ENCODE measurements at places on chromosomes 4 and X. TPM values are rescaled to one million over a fixed set of nuclear protein-coding genes. Genes with fewer than 3 reads are reported as not detected.

GRCh38 chr4:81380437-81380836, 91.3 kb downstream of the RASGEF1B start:
- DNase-seq: no peak

- no peak for DNase-seq
Observed at GRCh38 chr4:8772499-8773123, 99.0 kb downstream of the HMX1 start.

- no peak for DNase-seq
Observed at GRCh38 chr4:139633195-139633594, 32.4 kb upstream of the MGST2 start.

DNA sequence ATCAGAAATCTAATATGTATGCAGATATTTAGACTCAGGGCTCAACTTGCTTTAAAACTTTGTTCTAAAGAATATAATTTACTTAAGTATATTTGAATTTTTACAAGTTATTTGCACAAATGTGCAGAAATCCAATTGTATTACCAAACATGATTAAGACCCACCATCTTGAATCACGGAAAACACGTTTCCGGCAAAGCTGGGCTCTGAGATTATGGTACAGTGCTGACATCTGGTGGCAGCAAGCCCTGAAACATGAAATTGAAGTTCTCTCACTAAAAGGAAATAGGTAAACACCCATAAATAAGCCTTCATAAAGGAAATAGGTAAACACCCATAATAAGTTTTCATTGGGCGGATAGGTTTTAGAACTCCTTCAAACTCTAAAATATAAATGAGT, 98.3 kb upstream of the MAOA start:
- DNase-seq: peak; percentile 66

DNA sequence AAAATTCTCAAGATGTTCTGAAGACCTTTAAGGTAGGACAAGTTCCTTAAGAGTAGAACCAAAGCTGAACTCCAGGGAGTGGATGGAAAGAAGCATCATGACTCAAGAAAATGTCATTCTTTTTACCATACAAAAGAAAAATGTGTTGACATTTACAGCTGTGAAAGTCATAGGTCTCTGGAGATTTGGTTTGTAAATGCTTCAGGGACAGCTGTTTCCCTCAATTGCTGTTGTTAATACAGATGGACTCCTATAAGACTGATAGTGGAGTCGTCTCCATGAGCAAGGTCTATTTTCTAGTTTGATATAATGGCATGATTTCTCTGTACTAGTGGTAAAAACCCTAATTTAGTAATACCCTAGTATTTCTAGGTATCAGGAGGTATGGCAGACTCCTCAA, 101.7 kb downstream of the PHOX2B start:
- no peak for DNase-seq

- no peak for DNase-seq
Observed at GRCh38 chr4:147044241-147044640, 98.6 kb upstream of the TTC29 start.

- no peak for DNase-seq
Observed at GRCh38 chr4:184583738-184584502, 65.3 kb downstream of the CASP3 start.

DNA sequence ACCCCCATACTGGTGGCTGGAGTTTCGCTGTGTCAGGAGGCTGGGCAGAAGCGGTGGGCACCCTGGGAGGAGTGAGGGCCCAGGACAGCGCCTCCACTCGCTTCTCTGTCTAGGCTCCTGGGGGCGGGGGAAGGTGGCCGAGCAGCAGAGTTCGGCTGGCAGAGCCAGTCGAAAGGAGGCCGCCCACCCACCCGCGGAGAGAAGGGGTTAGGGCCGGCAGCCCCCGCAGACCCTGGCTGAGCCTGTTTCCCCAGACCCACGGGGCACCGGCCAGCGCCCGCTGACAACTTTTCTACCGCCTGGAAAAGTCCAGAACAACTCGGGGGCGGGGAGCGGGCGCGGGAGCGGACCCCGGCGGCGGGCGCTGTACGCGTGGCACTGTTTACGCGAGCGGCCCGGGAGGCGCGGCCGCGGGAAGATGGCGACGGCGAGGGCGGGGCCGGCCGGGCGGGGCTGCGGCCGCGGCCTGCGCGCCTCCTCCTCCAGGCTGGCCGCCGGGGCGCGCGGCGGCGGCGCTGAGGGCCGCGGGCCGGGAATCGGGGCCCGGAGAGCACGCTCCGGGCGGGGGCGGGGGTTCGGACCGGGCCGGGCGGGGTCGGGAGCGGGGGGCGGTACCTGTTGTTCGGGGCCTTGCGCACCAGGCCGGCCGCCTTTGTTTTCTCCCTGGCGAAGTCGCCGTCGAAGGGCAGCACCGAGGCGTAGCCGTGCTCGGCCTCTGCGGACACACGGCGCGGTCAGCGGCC, 628 bp downstream of the MXD4 start:
- DNase-seq: peak; percentile 30

DNA sequence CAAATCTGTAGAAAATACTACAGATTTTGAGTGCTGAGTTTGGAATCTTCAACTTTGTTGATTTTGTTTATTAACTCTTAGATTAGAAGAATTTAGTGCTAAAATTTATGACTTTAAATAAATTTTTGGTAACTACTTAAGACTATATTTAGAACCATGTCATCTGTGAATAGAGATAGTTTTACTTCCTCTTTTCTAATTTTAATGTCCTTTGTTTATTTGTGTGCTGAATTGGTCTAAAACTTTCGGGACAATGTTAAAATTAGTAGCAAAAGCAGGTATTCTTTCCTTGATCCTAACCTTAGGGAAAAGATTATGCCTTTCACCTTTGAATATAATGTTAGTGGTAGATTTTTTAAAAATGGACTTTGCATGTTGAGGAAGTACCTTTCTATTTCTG, 119.7 kb upstream of the CXorf51A start:
- no peak for DNase-seq

- no peak for DNase-seq
Observed at GRCh38 chr4:75327804-75328512, 186.2 kb downstream of the RCHY1 start.

GRCh38 chr4:120749445-120750151, 172.9 kb downstream of the PRDM5 start:
- DNase-seq: no peak

- peak; percentile 82 for DNase-seq
Observed at GRCh38 chr4:46844325-46844917, 64.6 kb downstream of the COX7B2 start.

- DNase-seq: no peak
Observed at GRCh38 chrX:3788494-3789233, 75.2 kb upstream of the PRKX start.

GRCh38 chr4:11471046-11471441, 42.4 kb upstream of the HS3ST1 start:
- no peak for DNase-seq

DNA sequence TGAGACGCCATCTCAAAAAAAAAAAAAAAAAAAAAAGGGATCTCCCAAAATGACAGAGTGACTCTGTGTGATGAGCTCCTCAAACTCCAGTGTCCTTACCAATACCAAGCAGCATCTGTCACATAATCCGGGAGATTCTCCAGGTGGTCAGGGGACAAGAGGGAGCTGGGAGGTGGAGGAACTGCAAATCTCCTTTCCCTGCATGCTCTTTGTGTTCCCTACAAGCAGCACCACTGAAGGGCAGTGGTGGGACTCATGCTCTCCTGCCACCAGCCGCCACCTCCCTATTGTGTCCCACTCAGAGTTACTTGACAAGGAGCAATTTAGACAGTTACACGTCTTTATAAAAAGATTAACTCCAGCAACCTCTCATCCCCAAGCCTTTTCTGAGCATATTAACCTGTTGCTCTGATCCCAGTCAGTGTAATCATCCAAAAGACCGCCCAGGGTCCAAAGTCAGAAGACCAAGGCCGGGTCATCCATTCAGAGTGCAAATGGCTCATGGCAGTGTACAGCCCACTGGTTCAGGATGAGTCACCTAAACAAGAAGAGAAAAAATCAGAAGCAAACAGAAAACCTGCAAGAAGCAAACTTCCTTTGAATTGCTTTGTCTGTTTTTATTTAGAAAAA, 23.6 kb downstream of the MGST2 start:
- DNase-seq: no peak

DNA sequence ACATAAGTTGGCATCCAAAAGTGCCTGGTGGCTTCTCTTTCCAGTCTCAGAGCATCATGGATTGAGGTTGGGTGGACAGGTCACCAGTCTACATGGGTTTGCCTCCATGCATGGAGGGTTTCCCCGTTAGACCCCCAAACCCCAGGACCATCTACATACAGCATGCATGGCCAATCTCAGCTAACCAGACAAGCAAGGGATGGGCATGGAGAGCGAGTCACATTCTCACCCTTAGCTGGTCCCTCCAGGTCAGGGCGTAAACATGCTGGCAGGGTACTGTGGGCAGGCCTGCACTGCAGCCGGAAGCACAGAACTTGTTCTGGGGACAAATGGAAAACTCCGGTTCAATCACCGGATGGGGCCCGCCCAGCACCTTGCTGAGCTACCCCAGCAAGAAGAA, 37.3 kb downstream of the HCCS start:
- DNase-seq: no peak

GRCh38 chr4:1202526-1203011, 30.2 kb upstream of the SPON2 start:
- peak; percentile 5 for DNase-seq

DNA sequence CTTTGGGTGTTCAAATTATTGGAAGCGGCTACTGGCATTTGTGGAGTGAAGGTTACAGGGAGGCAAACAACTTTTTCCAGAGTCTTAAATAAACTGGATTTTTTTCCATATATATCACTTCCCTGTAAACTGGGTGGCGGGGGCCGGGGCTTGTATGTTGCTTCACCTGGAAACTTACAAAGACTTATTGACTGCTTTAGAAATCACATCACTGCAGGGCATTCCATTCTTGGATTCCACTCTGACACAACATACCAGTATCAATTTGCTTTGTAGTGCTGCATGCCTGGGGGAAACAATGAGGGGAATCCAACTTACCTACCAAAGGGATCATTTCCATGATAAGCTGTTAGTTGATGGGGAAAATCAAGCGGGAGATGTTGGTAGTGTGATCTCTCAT, 21.7 kb upstream of the FAM156A start:
- no peak for DNase-seq

DNA sequence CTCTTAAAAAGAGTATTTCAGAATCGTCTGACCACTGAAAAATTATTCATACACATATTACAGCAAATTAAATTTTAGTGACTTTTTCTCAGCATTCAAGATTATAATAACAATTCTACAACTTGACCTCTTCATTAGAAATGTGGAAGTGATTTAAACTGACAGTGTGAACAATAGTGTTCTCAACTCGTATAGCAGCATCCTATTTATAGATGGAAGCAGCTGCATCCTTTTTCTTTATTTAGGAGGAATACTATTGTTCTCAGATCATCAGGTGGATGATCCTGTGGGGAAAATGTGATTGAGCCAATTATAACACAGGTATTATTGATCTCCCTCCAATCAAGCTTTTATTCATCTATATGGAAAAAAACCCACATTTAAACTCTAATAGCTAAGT, 56.7 kb downstream of the RAPGEF2 start:
- no peak for DNase-seq

DNA sequence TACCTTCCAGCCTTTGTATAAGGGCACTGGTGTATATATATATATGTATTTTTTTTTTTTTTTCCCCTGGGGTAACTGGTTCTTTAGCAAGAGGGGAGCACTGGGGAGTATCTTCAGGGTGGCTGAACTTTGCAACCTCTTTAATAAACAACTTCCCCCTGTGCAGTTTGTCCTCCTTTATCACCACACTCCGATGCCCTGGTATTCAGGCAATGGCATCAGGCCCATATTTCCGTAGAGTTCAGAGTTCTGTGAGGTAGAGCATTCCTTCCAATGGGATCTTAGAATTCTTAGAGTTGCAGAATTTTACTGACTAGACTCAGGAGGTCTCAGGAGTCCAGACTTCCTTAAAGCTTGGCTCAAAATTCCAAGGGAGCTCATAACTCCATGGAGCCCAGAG, 24.6 kb downstream of the NYX start:
- no peak for DNase-seq

DNA sequence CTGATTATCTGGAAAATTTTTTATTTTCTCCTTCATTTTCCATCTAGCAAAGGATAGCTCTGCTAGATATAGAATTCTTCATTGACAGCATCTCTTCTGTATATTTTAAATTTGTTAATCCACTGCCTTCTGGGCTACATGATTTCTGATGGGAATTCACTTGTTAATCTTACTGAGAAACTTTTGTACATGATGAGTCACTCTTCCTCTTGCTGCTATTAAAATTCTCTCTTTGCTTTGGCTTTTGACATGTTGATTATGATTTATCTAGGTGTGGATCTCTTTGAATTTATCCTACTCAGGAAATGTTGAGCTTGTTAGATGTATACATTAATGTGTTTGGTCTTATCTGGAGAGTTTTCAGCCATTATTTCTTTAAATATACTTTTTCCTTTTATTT, 27.5 kb downstream of the OR13H1 start:
- DNase-seq: no peak

DNA sequence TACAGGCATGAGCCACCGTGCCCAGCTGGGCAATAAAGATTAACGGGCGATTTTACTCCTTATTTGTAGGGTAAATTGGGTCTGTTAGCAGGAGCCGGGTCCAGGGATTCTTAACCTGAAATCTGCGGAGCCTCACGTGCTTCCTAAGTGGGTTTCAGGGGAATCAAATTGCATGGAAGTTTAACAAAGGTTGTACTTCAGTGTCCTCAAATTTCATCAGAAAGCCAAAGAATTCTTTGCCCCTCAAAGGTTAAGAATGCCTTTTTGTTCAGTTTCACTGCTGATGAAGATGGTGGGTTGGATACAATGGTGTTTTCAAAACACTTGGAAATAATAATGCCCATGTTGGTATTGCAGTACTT, 67.9 kb downstream of the AFF1 start:
- DNase-seq: no peak

GRCh38 chr4:874971-875817, 49.3 kb upstream of the CPLX1 start:
- no peak for DNase-seq

GRCh38 chr4:163132469-163133218, 34.0 kb downstream of the NAF1 start:
- DNase-seq: no peak

The SHROOM2 gene
- 2.7 TPM for total RNA-seq

The RAB41 gene
- not detected for total RNA-seq

The SORBS2 gene
- total RNA-seq: 135 TPM

The TMSB15A gene
- total RNA-seq: not detected

The FGD1 gene
- total RNA-seq: 4.3 TPM

The PDK3 gene
- total RNA-seq: 27.5 TPM

The GC gene
- not detected for total RNA-seq

The TMSB15B gene
- 1.2 TPM for total RNA-seq

The GYPB gene
- total RNA-seq: not detected

The SSX2B gene
- total RNA-seq: not detected

The CYBB gene
- 26.0 TPM for total RNA-seq

The RADX gene
- total RNA-seq: 5.2 TPM

The TCEAL7 gene
- 6.1 TPM for total RNA-seq

The ATRX gene
- total RNA-seq: 88.2 TPM

The CCDC149 gene
- total RNA-seq: 31.2 TPM

The PABPC1L2B gene
- total RNA-seq: not detected

The TRPC3 gene
- not detected for total RNA-seq

The CXCL3 gene
- not detected for total RNA-seq

Data from tibial nerve (tissue), 4 donors.